ENCODE measurements at places on chromosomes 1 and 21. TPM values are rescaled to one million over a fixed set of nuclear protein-coding genes. Genes with fewer than 3 reads are reported as not detected.

DNA sequence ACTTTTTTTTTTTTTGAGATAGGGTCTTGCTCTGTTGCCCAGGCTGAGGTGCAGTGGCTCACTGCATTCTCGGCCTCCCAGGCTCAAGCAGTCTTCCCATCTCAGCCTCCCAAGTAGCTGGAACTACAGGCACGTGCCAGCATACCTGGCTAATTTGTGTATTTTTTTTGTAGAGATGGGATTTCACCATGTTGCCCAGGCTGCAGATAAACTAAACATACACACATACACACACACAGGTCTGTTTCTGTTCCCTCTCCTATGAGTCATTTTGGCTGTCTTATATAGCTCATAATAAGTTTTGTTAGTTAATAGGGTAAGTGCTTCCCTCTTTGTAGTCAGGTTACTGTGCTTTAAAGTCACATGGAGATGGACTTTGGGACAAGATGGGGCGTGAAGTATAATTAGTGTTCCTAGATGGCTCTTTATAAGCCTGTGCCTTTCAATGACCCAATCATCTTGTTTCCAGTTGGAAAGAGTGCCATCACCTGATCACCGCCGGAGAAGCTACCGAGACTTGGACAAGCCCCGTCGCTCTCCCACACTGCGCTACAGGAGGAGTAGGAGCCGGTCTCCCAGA is 9.1 kb downstream of the PRPF38A start:
- DNase-seq = no peak

RGS7 gene
- total RNA-seq = not detected

HPDL gene
- total RNA-seq = 0.68 TPM

- no peak for DNase-seq
Measured at GRCh38 chr1:93680076-93680419, 1.6 kb downstream of the BCAR3 start.

GRCh38 chr1:109996476-109996875 is 11.9 kb downstream of the AHCYL1 start:
- no peak for DNase-seq

GRCh38 chr1:15668089-15668754 is 15.9 kb upstream of the PLEKHM2 start:
- no peak for DNase-seq

- DNase-seq = no peak
Measured at GRCh38 chr1:170377440-170377839, 154.5 kb upstream of the GORAB start.

GRCh38 chr1:230382001-230382491 is 44.1 kb downstream of the PGBD5 start:
- no peak for DNase-seq

GRCh38 chr1:96660503-96660902 is 61.1 kb upstream of the PTBP2 start:
- no peak for DNase-seq

GRCh38 chr1:162373541-162374260 is 3.0 kb downstream of the SPATA46 start:
- DNase-seq = no peak

DNA sequence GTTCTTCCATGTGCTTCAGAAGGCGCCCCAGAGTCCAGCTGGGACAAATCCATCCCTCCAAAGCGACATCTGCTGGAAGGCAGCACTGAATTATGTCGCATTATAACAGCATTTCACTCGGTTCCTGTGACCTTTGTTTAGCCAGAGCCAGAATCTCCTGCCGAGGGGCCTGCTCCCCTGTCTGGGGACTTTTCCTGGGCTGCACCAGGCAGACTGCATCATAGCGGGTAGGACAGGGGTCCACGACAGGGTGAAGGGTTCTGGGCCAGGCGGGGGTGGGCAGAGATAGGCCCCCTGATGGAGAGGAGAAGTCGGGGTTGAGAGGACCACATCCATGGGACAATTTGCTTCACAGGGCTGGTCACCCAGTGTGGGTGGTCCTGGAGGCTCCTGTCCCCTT is 276.9 kb downstream of the MATN1 start:
- no peak for DNase-seq

DNA sequence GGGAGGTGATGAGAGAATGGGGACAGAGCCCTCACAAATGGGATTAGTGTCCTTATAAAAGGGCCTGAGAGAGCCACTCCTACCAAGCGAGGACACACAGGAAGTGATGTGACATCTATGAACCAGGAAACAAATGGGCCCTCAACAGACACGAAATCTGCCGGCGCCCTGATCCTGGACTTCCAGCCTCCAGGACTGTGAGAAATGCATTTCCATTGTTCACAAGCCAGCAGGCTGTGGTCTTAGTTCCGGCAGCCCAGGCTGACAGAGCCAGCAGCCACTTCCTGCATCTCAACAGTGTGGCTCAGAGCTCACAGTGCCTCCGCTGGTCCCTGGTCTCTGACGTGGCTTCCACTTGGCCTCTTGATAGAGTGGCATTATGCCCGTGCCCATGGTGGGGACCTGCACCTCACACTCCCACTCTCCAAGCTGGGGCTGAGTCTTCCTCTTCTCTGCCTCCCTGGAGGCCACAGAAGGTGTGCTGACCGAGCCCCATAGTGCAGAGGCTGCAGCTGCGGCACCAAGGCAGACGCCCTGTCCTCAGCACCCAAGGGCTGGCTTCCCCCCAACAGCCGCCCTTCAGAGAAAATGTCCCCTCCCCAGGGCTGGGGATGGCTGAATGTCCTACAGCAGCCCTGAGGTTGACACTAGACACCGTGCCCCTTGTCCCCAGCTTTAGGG is 44.9 kb downstream of the ACOT7 start:
- DNase-seq = peak; percentile 43

GRCh38 chr1:77047978-77048614 is 171.1 kb downstream of the PIGK start:
- no peak for DNase-seq

CFAP107 gene
- total RNA-seq = not detected

GRCh38 chr1:54404939-54405897 is 976 bp downstream of the SSBP3 start:
- DNase-seq = peak; percentile 7

DNA sequence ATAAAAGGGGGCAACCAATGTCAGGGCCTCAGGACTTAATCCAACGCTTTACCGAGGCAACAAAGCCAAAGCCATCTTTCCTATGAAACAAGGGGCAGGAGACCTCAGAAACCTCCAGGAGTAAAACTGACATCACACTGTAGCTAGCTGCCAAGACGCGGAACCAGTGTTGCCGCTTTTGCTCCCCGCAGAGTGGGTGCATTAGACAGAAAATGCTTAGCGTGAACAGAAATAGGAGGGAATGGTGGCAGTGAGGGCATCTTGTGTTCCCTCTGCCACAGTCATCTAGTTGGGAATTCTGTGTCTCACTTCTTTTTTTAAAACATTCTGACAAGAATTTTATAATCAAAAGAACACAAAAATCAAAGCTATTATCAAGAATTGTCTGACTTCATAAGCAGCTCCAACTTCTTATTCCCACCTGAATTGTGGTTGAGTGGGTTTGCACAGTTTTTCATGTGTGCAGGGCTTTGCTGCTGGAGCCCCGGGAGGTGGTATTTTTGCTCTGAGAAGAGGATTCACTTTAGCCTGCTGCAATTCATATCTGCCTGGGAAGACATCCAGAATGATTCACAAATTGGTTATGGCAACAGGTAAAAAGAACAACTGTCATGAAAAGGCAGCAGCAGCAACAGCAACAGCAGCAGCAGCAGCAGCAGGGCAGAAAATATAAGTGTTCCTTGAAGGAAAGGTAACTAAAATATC is 82.2 kb upstream of the DIRAS3 start:
- no peak for DNase-seq

DNA sequence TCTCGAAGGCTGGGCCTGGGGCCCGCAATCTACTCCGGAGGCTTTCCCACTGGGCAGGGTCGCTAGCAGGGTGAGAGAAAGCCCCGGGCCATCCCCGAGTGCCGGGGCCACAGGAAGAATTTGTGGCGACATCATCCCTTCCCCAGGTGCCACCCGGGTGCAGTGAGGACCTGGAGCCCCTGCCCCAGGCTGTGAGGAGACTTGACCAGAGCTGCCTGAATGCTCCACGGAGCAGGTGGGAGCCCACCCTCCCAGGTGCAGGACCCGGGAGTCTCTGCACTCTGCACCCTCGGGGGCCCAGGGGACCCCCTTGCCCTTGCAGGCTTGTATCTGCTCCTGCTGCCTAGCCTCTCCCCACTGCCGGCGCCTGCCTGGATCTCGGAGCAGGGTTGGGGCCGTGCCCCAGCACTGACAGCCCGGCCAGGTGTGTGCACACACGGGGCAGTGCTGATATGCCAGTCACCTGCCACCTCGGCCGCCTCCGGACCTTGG is 67.5 kb upstream of the RGS7 start:
- no peak for DNase-seq

All from naive thymus-derived CD4-positive, alpha-beta T cell (primary cell).